Inflammatory macrophage treated with lipopolysaccharide for 1 hour (primary cell): ENCODE measurements at places on chromosomes 3 and 15.
A peak's percentile ranks its signal among the peaks of the same experiment; 100 is the strongest.

- no peak for DNase-seq
Measured at GRCh38 chr3:38281895-38282686, at the start of gene SLC22A14. TSS of gene SLC22A14 (plus strand) at chr3:38282294. CDS start at chr3:38306027, 23,733 bp downstream.

GRCh38 chr15:70892912-70893560 lies 410 bp downstream of the LRRC49 start:
- peak; percentile 38 for DNase-seq

GRCh38 chr15:88028024-88028423 lies 228.5 kb downstream of the NTRK3 start:
- DNase-seq, result no peak

DNA sequence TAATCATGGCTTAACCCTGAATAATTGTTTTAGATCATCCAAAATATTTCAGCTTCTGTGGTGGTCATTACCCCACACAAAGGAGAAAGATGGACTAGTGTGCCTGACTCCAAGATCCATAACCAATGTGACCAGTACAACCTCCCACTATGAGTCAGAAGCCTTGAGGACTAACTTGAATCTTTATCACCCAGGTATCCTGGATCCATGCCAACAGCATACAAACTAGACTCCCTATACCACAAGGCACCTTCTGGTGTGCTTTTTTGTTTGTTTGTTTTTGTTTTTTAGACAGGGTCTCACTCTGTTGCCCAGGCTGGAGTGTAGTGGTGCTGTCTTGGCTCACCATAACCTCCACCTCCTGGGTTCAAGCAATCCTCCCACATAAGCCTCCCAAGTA lies 317.7 kb downstream of the VPS13C start:
- DNase-seq, result no peak

DNA sequence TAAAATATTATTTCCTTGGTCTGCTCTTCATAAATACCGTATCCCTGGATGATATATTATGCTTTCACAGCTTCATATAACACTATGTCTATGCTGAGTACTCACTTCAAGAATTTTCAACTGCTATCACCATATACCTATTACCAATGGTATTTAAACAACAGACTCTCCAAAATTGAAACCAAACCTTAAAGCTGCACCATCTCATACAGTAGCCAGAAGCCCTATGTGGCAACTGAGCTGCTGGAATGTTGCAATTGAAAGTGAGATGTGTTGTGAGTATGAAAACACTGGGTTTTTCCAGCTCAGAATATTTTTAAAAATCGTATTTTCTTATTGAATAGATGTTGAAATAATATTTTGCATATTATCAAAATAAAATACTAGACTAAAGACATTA lies 130.1 kb upstream of the GOLGA6L6 start:
- DNase-seq, result peak; percentile 74

- DNase-seq, result no peak
Measured at GRCh38 chr3:15728766-15729165, 69.0 kb downstream of the ANKRD28 start.

GRCh38 chr3:130792246-130792645 lies 45.6 kb upstream of the PIK3R4 start:
- DNase-seq, result no peak

DNA sequence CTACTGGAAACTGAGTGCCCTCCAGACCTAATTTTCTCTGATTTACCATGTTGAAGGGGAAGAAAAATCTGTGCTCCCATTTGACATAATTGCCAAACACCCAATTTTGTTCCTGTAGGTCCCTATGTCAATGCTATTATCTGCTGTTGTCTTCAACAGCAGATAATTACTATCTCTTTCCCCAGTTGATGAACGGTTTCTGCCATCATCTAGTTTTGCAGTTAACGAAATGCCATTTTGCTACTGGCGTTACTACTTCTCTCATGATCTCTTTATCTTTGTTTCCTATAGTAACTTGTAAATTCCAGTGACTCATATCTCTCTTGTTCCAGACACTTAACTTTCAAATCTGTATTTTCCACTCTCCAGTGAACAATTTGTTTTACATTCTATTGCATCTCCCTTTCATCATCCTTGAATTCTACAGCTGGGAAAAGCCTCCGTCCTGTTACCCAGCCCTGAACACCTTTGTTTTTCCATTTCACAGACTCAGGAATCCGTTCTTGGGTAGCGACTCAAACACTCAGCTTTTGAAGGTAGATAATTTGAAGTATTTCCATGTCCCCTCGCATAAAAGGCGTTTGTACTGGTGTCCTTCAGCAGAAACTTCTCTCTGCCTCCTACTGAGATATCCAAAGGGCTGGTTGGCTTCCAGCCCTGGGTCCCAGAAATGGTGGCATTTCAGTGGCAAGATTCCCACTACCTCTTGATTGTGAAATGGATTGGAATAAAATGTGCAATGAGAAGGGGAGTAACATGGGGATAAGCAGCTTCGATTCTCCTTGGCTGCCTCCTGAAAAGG lies 111.7 kb downstream of the FOXB1 start:
- DNase-seq, result no peak

- no peak for DNase-seq
Measured at GRCh38 chr15:98562331-98562937, 85.9 kb upstream of the IGF1R start.

GRCh38 chr3:354432-354831 lies 157.9 kb downstream of the CHL1 start:
- no peak for DNase-seq

GRCh38 chr3:64191822-64192221 lies 33.4 kb downstream of the PRICKLE2 start:
- no peak for DNase-seq

GRCh38 chr15:38864122-38864521 lies 299.5 kb upstream of the RASGRP1 start:
- DNase-seq, result no peak

GRCh38 chr3:171336406-171336805 lies 123.8 kb downstream of the TNIK start:
- DNase-seq, result no peak

DNA sequence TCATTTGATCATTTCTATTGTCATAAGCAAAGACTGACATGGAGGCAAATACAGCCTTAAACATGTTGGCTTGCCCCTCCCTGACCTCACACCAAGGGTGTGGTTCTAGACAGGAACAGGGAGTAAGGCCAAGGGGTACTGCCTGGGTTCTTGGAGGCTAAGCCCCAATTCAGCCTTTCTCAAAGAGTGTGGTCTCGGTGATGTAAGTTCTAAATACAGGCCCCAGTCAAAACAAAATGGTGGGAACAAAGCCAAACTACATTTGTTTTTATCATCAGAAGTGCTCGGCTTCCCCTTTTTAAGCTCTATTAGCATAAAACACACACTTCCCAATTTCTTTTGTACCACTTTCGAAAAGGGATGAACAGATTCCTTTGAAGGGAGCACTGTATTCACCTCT lies 129.5 kb downstream of the ATP8B4 start:
- DNase-seq, result peak; percentile 31

- no peak for DNase-seq
Measured at GRCh38 chr15:87672309-87673288, 583.9 kb downstream of the NTRK3 start.

DNA sequence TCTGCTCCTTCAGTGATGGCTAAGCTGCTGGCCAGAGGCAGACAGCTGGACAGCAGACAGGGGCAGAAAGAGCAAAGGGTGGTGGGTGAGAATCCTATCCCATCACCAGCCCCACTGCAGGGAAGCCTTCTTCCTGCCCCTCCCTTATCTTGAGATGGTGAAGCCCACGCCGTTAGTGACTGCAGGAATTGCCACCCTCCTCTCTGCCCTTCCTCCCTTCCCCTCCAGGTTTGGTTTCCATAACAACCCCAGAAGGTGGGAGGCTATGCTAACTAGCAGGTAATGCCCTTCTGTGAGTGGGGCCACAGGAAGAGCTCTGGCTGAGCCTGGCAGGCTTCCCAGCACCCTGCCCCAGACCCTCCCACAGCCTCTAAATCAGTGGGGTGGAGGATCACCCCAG lies 32.8 kb downstream of the SCN5A start:
- DNase-seq, result no peak

- peak; percentile 10 for DNase-seq
Measured at GRCh38 chr3:58899159-58899952, 150.5 kb downstream of the CFAP20DC start.

- DNase-seq, result no peak
Measured at GRCh38 chr15:38882221-38882620, 317.6 kb upstream of the RASGRP1 start.

- peak; percentile 87 for DNase-seq
Measured at GRCh38 chr3:46276497-46277099, 34.3 kb downstream of the CCR3 start.

GRCh38 chr3:134619301-134619615 lies 31.6 kb downstream of the KY start:
- no peak for DNase-seq

GRCh38 chr3:28050885-28051284 lies 190.5 kb upstream of the CMC1 start:
- peak; percentile 2 for DNase-seq

- DNase-seq, result peak; percentile 59
Measured at GRCh38 chr3:56800130-56800831, 1.5 kb downstream of the ARHGEF3 start.

- no peak for DNase-seq
Measured at GRCh38 chr3:28171962-28172361, 69.5 kb upstream of the CMC1 start.

GRCh38 chr3:151769175-151769574 lies 35.4 kb downstream of the AADACL2 start:
- DNase-seq, result no peak

DNA sequence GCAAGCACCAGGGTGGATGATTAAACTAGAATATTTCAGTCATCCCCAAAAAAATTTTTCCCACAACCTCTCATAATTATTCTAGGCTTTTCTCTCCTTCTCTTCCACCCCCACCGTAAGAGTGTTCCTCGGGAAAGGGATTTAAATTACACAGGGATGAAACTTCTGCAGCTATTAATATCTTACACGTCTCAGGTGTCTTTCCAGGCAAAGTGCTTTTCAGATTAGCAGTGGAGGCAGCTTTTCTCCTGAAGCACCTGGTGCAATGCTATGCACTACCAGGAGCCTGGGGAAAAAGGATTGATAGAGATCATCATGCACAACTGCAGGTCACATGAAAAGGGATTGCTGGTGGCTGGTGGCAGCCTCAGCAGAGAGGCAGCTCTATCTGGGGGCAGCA lies 250.4 kb downstream of the NTRK3 start:
- no peak for DNase-seq

GRCh38 chr15:85793641-85794597 lies 806 bp downstream of the KLHL25 start:
- peak; percentile 7 for DNase-seq

DNA sequence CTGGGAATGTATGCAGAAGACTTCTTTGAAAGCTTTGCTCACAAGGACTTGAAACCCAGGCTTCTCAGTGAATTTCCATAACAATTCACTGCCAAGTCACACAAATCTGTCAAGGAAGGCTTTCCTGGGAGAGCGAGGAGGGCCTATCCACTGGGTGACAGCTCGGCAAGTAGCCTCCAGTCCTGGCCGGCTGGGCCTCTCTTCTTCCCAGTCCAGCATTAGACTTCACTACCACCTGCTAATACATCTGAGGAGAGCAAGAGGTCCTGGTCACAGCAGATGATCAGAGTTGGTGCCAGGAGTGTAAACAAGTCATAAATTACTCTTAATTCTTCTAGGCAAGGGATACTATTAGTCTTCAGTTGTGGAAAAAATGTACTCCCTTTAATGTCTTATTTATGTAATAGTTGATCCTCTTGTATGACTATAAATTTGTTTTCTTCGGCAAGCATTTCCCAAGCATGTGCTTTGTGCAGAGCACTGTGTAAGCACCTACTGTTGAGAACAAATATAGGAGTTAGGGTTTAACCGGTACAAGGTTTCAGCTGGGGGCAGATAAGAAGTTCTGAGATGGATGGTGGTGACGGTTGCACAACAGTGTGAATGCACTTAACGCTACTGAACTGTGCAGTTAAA lies 162.9 kb downstream of the VGLL4 start:
- DNase-seq, result no peak

GRCh38 chr3:115385774-115386730 lies 237.3 kb upstream of the GAP43 start:
- DNase-seq, result no peak

GRCh38 chr3:109117939-109118338 lies at the start of gene MORC1:
TSS of gene MORC1 (minus strand) at chr3:109118134. CDS start at chr3:109118059, 75 bp downstream.
- DNase-seq, result no peak

GRCh38 chr3:136279092-136279491 lies 29.0 kb downstream of the PCCB start:
- DNase-seq, result no peak

DNA sequence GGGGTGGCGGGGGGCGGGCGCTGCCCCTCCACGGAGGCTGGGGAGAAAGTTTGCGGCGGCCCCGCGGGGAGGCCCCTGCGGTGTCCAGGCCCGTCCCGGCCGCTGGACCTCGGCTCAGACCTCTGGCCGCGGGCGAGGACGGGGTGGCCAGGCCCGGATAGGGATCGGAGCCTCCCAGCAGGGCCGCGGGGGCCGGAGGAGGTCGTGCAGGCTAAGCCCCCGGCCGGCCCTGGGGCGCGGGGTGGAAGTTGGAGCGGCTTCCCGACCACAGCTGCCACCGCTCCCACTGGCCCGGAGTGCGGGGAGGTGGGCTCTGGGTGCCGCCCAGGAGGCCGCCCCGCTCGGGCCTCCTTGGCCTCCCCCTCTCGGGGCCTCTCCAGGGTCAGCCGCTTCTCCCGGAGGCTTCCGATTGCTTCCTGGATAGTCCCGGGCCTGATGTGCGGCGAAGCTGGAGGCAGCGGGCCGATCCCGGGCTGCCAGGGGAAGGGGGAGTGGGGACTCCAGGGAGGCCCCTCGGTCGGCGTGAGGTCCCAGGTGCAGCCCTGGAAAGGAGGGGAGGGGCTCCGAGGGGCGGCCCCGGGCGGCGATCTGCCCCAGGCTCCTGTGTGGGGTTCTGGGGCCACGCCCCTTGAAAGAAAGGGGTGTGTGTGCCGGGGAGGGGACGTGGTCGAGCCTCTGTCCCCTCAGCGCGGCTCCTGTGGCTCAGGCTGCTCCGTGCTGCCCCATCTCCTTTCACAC lies 907 bp downstream of the PLXNA1 start:
- no peak for DNase-seq

GRCh38 chr3:51503007-51503406 lies 3.2 kb upstream of the DCAF1 start:
- DNase-seq, result no peak

GRCh38 chr3:79326642-79327041 lies 441.2 kb downstream of the ROBO1 start:
- DNase-seq, result no peak

DNA sequence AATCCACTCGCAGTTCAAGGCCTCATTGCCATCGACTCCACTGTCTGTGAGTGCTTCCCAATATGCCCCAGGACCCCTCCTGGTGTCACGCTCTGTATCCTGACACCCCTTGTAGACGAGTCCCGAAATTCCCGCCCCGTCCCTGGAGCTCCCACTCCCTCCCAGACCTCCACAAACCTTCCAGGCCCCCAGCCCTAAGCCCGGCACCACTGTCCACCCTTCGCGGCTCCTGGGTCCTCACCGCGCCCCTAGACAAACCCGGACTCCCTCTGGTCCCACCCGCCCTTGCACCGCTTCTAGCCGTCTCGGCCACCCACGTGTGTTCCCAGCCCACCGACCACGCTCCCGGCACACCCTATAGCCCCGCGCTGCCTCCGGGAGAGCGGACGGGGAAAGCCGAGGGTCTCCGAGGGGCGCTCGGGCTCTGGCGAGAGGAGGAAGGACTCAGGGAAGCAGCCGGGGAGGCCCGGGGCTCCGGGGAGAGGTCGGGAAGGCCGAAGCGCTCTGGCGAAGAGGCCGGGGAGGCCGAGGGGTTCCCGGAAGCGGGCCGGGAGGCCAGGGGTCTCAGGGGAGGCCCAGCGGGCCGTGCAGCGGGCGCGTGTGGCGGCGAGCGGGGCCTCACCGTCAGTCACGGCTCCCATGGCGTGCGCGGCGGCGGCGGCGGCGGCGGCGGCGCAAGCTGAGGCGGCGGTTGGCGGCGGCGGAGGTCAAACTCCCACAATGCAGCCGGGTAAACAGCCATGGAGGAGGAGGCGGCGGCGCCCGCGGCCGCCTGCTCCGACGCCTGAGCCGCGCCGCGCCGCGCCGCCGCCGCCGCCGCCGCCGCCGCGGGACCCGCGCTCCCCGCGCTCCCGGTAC lies at the start of the genes ATXN7 and THOC7:
Gene ATXN7, plus strand, starts transcription at position 718 of the 858 bp plus-strand sequence. CDS start 48,732 bp downstream, outside the sequence.
Gene THOC7, minus strand, starts transcription at position 656 of the 858 bp plus-strand sequence. Its CDS starts 15 bp downstream, at position 641.
- peak; percentile 59 for DNase-seq
